ENCODE measurements at places on chromosomes 3 and 15.

- peak; percentile 1 for DNase-seq
Observed at GRCh38 chr3:181264486-181264885, 274.9 kb upstream of the DNAJC19 start.

GRCh38 chr3:67540198-67540894 lies 114.1 kb downstream of the SUCLG2 start:
- DNase-seq: no peak

DNA sequence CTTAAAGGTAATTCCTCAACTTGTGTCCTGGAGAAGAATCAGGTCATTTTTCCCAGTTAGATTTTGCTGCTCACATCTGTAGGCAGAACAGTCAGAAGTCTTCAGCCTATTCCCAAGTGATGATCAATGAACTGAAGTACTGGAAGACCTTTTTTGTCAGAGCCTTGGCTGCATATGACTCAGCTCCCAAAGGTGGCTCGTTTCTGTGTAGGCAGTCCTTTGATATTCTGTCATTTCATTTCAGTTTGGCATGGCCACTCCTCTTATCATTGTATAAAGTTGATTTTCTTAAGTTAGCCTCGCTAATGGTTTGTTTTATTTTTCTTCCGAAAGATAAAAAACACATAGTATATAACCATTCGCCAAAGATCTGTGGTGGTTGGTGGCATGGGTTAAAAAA lies 90.7 kb downstream of the KLHL25 start:
- no peak for DNase-seq

- DNase-seq: peak; percentile 31
Observed at GRCh38 chr3:42892169-42892568, 13.8 kb upstream of the ZNF662 start.

DNA sequence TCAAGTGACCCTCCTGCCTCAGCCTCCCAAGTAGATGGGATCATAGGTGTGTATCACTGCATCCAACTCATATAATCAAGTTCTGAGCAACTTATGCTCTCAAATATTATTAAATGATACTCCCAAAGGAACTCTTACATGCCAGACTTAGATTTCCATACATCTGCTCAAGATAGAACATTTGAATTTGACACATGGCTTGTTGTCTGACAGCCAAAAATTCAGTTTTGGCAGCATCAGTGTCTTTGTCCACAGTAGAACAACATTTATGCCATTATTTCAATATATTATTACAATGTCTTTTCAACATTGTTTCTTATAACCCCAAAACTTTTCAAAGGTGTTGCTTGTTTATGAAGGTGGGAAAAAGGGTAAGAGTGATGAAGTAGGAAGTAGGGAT lies 116.2 kb downstream of the SUCNR1 start:
- DNase-seq: no peak

- DNase-seq: no peak
Observed at GRCh38 chr3:138513090-138513843, 78.9 kb downstream of the ESYT3 start.

DNA sequence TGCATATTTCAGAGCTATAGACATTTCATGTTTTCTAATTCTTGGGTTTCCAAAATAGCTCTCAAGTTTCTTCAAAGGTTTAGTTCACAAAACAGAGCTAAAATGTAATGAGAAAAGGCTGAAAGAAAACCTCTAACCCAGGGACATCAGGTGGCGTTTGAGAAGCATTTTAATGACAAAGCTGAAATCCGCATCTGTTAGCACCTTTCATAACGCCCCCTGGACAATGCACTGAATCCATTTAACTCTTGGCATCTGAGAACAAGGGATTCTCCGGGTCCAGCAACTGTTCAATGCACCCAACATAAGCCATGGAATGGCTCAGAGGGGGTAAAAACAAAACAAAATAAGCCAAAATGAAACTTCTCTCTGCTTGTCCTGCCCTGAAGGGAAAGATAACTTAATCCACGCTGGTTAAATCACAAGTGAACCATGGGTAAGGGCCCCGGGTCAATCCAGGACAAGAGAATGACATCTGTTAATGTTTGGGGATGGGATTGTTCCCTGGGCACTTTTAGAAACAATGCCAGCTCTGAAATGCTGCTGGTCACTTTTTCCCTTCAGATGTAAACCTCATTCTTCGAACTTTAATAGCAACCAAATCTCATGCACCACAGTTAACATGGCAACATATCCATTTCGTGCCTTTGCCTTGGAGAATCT lies 466.2 kb upstream of the ADAMTS9 start:
- DNase-seq: no peak

Data from iris pigment epithelial cell (primary cell).